ENCODE measurements at places on chromosomes 7 and 10.

- no peak for DNase-seq
These were observed 36.9 kb downstream of the C1GALT1 start for GRCh38 chr7:7219216-7219615.

GRCh38 chr7:91771921-91772815, 108.3 kb downstream of the MTERF1 start:
- no peak for DNase-seq

- no peak for DNase-seq
These were observed 116.2 kb downstream of the SH3PXD2A start for GRCh38 chr10:103739039-103739764.

DNA sequence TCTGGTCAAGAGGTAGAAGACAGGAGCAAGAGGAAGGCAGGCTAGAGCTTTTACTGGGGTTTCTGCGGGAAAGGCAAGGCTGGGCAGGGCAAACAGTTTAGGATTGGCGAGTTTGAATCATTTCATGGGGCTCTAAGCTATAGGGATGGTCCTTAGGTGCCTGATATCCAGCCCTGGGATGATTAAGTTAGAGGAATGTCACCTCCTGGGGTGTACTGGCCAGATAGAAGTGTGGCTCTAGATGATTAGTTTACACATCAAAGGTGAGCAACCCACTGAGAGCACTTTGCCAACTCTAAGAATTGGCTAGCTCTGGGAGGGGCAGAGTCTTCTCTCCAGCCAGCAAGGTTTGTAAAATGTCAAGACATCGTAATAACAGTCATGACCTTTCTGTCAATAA, 52.4 kb downstream of the ZNF365 start:
- no peak for DNase-seq

DNA sequence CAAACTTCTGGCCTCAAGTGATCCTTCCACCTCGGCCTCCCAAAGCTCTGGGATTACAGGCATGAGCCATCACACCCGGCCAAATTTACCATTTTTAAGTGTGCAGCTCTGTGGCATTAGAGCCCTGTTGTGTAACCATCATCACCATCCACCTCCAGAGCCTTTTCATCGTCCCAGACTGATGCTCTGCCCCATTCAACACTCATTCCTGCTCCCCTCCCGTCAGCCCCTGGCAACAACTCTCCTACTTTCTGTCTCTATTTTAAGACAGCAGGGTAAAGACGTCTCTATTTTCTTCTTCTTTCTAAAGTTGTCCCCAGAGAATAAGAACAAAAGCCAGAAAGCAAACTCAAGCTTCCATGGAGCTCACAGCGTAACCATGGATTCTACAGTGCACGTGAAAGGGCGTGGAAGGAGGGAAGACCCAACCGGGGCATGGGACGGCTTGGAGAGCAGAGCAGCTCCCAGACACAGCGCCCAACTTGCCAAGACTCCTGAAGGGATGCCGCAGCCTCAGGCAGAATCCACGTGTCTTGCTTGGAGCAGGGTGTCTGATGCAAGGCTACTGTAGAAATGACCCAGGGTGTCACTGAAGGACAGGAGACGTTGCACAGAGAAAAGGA, 42.7 kb upstream of the PITRM1 start:
- no peak for DNase-seq

DNA sequence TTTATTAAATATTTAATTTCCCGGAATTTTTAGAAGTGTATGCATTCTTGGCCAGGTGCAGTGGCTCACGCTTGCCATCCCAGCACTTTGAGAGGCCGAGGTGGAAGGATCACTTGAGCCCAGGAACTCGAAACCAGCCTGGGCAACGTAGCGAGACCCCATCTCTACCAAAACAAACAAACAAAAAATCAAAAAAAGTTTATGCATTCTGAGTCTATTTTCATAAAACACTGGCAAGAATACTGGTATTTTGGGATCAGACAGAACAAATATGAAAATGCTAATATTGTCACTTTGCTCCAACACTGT, 440.8 kb upstream of the FOXK1 start:
- no peak for DNase-seq

GRCh38 chr10:88934900-88935672, 17.5 kb downstream of the ACTA2 start:
- DNase-seq = peak; percentile 61

DNA sequence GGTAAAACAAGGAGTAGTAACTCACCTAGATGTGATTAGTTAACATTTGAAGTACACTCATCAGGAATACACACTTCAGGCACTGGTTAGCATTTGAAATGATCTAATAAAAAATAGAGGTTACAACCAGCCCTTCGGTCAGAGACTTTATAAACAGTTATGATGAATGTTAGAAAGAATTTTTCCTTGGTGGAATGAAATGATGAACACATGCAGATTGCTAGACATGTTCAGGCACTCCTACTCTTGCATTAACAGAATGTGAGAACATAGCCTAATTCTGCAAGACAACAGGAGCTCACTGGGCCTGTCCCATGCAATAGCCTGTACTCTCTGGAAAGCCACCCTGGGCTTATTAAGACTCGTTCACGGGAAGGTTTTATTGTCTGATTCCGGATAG, 47.3 kb upstream of the TECTB start:
- DNase-seq = no peak

DNA sequence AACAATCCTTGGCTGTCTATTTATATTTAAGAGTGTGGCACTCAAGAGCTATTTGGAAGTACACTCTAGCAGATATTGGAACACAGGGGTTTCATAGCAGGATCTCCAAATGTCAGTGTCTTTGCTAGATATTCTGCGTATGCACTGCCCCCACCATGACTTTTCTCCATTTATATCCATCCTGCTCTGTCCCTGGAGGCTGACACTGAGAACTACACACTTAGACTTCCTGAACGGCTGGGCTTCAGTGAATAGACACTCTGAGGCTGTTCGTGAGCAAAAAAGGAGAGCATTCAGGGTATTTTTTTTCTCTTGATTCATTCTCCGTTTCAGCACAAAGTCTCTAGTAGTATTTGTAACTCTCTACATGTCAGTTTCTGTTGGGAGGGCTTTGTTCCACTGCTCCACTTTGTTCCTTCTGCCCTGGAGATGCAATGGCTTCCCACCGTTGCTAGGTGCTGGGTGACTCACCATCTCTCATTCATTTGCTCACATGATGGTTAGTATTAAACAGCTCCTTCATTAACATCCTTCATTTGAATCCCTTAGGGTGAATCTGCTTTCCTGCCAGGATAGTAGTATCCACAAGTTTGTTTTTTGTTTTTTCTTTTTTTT, 155.9 kb upstream of the SLC13A1 start:
- DNase-seq = no peak

DNA sequence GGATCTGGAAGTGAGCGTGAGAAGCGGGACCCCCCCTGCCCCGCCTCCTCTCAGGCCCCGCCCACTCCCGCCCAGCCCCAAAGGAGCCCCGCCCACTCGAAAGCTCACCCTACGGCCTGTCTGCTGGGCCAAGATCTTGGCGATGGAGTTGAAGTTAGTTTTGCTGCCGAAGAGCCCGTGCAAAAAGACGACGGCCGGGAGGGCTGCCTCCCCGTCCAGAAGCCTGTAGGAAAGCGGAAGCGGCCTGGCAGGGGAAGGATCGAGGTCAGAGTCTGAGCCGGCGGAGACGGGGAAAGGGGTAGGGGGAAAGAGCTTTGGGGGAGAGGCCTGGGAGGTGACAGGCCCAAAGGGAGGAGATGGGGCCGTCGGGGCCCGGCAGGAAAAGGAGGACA, 386 bp downstream of the ABHD11 start:
- peak; percentile 60 for DNase-seq

Measured in left lung (tissue), 14 donors.